ENCODE measurements at places on chromosomes 1 and 21.

GRCh38 chr21:43864313-43864961 is 586 bp upstream of the AGPAT3 start:
- no peak for DNase-seq

GRCh38 chr1:43232482-43232881 is 37.3 kb upstream of the TMEM125 start:
- peak; percentile 15 for DNase-seq

GRCh38 chr1:167345386-167345733 is 124.7 kb downstream of the POU2F1 start:
- DNase-seq: no peak

GRCh38 chr1:160097151-160097910 is 1.1 kb downstream of the IGSF8 start:
- no peak for DNase-seq

GRCh38 chr1:74427681-74428080 is 84.7 kb downstream of the LRRC53 start:
- DNase-seq: no peak

- DNase-seq: no peak
These were observed 115.7 kb downstream of the PRDM16 start for GRCh38 chr1:3184666-3185065.

Measured in left forelimb (tissue), 1 donor.